ENCODE measurements at places on chromosomes 7 and 10.

DNA sequence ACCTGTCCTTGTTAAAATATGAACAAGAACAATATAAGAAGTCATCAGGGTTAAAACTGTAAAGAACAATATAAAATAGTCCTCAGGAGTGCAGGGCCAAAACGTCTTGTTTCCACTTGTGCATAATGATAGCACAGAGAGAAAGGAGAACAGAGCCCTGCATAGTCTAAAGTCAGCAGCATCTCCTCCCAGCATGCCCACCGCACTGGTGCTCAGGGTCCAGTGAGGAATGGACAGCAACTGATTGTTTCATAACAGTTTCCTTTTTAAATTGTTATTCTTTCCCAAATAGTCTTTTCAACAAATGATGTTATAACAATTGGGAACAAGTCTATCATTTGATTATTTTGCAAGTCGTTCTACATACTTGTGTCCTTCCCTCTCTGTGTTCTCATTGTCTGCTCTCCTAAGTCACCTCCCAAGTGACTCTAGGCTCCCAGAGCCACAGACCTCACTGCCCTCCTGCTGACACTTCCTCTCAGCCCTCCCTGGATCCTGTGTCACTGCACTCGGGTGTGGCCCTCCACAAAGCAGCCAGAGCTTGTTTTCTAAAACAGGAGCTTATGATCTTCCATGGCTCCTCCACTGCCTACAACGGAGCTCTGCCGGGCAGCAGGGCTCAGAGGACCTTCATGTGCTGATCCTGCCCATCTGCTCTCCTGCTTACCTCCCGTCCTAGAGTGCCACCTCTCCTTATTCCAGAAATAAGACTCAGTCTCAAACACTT is 27.6 kb downstream of the COBL start:
- no peak for DNase-seq

GRCh38 chr10:79066411-79067240 is 2.1 kb upstream of the ZMIZ1 start:
- no peak for DNase-seq

DNA sequence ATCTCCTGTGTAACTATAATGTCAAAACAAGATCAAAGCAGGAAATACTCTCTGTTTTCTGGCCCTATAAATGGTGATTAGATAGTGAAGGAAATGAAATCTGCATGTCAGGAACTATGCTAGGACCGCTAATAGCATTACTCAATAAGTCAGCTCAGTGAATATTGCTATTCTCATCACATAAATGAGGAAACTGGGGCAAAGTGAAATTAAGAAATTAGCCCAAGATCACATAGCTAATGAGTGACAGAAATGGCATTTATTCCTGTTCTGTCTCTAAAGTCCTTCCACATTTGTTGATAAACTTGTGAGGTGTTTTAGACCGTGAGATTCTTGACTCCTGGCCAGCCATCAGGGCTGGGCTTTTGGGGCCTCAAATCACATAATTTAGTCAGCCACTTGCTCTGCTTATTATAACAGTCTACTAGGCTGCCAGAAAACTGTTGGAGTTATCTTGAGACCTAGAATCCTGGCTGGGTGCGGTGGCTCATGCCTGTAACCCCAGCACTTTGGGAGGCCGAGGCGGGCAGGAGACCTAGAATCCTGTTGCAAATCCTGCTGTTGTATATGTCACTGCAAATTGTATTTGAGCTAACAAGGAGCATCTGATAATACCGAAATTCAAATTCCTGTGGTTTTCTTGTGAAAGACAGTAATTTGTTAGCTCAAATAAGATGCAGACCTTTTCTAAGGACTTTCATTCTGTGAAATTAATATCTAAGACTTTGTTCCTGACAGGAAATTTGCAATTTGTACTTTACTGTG is 66.5 kb upstream of the SHTN1 start:
- DNase-seq: no peak

GRCh38 chr7:37281368-37282092 is 167.1 kb downstream of the ELMO1 start:
- no peak for DNase-seq

- peak; percentile 43 for DNase-seq
Observed at GRCh38 chr7:40200791-40201190, 66.0 kb downstream of the SUGCT start.

- DNase-seq: no peak
Observed at GRCh38 chr7:157431951-157432540, 95.2 kb downstream of the DNAJB6 start.

- no peak for DNase-seq
Observed at GRCh38 chr7:46680147-46680546, 759.1 kb upstream of the IGFBP3 start.

GRCh38 chr7:101121991-101122932 is 4.6 kb upstream of the SERPINE1 start:
- no peak for DNase-seq
